ENCODE measurements at places on chromosomes 2 and 18. TPM values are rescaled to one million over a fixed set of nuclear protein-coding genes. Genes with fewer than 3 reads are reported as not detected.

- no peak for DNase-seq
- peaks cover 33% of the 10 kb centered on the region for H3K4me1 ChIP-seq
- H3K4me3 ChIP-seq, result no peak overlapping the region
- H3K27me3 ChIP-seq, result no peaks in the 10 kb centered on the region
Observed at GRCh38 chr18:44683556-44683955, 2.9 kb downstream of the SETBP1 start.

DNA sequence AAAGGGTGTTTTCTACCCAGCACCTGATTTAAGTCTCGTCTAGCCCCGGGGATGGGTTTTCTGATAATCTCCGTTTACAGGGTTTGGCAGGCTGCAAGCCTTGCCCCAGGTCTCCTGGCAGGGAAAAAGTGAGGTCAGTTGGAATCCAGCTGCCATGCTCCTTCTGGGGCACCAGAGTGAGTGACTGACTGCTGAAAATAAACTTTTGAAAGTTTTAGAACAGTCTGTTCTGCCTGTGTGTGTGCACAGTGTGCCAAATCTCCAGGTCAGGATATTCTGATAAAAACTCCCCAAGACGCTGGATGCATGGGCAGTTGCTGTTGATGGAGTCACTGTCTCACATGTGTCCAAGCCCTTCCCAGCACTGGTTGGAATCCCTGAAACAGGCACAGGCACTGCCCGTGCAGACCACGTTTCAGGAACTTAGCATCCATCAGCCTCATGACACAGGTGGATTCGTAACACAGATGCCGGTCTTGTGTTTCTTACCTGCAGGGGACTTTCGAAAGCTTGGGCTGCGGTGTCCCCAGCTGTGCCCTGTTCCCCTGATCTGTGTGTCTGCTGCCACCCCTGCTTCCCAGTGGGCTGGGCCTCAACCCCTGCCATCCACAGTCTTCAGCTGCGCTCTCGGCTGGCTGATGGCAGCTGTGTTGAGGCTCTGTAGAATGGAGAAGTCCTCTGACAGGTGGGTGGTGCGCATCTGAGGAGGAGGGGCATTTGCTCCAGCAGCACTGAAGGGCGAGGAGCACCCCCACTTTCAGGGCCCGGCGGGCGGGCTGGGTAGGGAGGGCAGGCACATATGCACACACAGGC lies 65.0 kb downstream of the SH3RF3 start:
- H3K27me3 ChIP-seq, result peaks cover 13% of the 10 kb centered on the region
- H3K27ac ChIP-seq, result no peak overlapping the region
- DNase-seq, result no peak
- peaks cover 10% of the 10 kb centered on the region for H3K4me1 ChIP-seq
- no peaks in the 10 kb centered on the region for H3K36me3 ChIP-seq

GRHL1 gene
- total RNA-seq, result 1.7 TPM

DNA sequence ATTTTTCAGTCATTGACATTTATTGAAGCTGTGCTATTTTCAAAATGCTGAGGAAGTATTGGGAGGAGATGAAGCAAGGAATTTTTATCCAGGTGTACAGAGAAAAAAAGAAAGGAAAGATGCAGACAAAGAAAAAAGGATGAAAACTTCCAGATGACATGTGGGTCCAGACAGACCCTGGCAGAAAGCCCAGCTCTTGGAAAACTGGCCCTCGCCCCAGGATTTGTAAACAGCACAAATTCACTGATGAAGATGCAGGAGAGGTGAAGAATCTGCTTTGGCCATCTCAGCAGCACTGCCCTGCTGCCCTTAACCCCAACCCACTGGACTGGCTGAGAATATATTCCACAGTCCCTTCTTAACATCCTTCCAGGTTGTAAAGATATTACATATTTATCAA lies 12.5 kb downstream of the TACR1 start:
- no peak overlapping the region for H3K4me3 ChIP-seq
- no peak for DNase-seq
- H3K27ac ChIP-seq, result no peak overlapping the region
- no peaks in the 10 kb centered on the region for H3K36me3 ChIP-seq
- no peaks in the 10 kb centered on the region for H3K27me3 ChIP-seq
- no peaks in the 10 kb centered on the region for H3K4me1 ChIP-seq

CARF gene
- 8.8 TPM for total RNA-seq

DNA sequence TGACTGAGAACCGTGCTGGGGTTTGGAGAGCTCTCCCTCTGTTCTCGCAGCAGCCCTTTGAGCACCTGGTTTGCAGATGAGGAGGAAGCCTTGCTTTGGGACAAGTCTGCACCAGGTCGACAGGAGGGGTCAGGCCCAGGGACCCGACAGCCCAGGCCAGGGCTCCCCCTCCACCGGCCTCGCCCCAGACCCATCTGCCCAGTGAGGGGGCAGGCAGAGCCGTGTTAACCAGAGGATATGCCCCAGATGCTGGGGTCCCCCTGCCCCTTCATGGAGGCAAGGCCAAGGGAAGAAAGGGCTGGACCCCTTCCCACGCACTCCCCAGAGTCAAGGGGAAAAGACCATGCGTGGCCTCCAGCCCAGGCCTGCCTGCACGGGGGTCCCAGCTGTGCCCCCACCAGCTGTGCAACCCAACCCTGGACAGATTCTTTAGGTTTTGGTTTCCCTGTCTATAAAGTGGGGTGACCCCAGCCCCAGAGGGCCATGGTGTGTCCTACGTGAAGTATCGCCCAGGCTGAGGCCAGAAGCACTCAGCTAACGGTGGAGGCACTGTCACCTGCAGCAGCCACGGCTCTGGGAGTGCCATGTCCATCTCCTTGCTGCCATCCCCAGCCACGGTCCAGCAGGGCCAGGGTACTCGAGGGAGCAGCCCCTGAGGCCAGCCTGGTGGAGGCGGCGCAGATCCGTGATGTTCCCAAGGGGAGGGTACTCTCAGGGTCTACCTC lies 4.8 kb upstream of the SNED1 start:
- H3K27me3 ChIP-seq, result peaks cover 9% of the 10 kb centered on the region
- DNase-seq, result no peak
- no peaks in the 10 kb centered on the region for H3K36me3 ChIP-seq
- no peaks in the 10 kb centered on the region for H3K4me1 ChIP-seq

DNA sequence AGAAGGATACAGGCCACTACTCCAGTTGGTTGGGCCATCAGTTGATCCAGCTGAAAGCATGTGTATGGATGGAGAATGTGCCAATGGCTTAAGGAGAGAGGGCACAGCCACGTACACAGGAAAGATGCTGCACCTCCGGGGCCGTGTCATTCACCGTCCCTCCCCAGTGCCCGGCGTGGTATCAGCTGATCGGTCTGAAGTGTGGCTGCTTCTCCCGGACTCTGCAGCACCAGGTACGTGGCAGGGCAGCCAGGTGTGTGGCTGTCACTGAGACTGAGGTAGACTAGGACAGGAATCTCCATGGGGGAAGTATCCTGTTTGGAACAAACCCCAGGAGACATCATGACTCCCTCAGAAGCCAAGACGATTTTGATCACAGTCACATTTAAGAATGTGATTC lies 4.2 kb upstream of the ERFE start:
- no peak overlapping the region for H3K4me3 ChIP-seq
- H3K36me3 ChIP-seq, result no peaks in the 10 kb centered on the region
- DNase-seq, result no peak
- no peaks in the 10 kb centered on the region for H3K4me1 ChIP-seq
- no peak overlapping the region for H3K27ac ChIP-seq

GRCh38 chr2:27940090-27940671 lies 49.7 kb downstream of the BABAM2 start:
- no peak for DNase-seq
- H3K27me3 ChIP-seq, result no peaks in the 10 kb centered on the region
- no peak overlapping the region for H3K27ac ChIP-seq
- H3K4me3 ChIP-seq, result no peak overlapping the region
- H3K4me1 ChIP-seq, result peaks cover 4% of the 10 kb centered on the region

GRCh38 chr2:81872006-81872405 lies 1567.5 kb upstream of the LRRTM1 start:
- no peaks in the 10 kb centered on the region for H3K4me1 ChIP-seq
- no peak overlapping the region for H3K27ac ChIP-seq
- no peaks in the 10 kb centered on the region for H3K36me3 ChIP-seq
- H3K27me3 ChIP-seq, result peaks cover 2% of the 10 kb centered on the region

ANKRD30B gene
- not detected for total RNA-seq

DNA sequence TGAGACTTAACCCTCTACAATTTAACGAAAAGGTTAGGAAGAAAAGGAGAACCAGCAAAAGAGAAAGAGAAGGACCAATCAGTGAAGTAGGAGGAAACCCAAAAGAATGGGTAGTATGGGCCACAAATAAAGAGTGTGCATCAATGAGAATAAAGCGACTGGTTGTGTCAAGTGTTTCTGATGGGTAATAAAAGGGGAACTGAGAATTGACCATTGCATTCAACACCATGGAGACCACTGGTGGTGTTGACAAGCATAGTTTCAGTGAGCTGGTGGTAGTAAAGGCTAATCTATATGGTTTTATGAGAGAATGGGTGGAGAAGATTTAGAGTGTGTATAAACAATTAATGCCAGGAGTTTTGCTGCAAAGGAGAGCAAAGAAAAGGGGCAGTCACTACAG lies 75.4 kb downstream of the CSRNP3 start:
- H3K27ac ChIP-seq, result no peak overlapping the region
- H3K36me3 ChIP-seq, result no peaks in the 10 kb centered on the region
- no peak for DNase-seq
- H3K4me1 ChIP-seq, result peaks cover 4% of the 10 kb centered on the region
- no peak overlapping the region for H3K4me3 ChIP-seq
- H3K27me3 ChIP-seq, result no peaks in the 10 kb centered on the region

DNA sequence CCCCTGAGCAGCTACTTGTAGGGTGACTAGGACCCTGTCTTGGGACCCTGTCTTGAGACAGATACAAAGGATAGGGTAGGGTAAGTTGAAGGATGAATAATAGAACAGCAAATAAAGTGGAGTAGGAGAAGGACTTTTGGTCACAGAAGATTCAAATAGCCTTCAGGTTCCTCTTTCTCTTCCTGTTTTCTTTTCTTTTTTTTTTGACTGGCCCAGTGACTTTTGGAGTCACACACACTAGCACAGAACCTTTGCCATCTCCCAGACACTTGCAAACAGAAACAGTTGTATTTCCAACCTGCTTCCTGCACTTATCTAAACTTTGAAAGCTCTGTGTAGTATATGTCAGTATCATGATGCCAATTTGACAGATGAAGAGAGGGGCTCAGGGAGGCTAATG lies 108.2 kb downstream of the TDRD15 start:
- H3K4me3 ChIP-seq, result no peak overlapping the region
- peak overlapping the region; percentile 62 for H3K27ac ChIP-seq
- DNase-seq, result no peak
- H3K36me3 ChIP-seq, result no peaks in the 10 kb centered on the region
- peaks cover 9% of the 10 kb centered on the region for H3K27me3 ChIP-seq

CDH19 gene
- total RNA-seq, result not detected

GRCh38 chr2:37415128-37415820 lies 70.8 kb downstream of the QPCT start:
- no peak for DNase-seq
- peaks cover 13% of the 10 kb centered on the region for H3K4me1 ChIP-seq
- H3K4me3 ChIP-seq, result no peak overlapping the region
- H3K27me3 ChIP-seq, result peaks cover 5% of the 10 kb centered on the region
- H3K27ac ChIP-seq, result no peak overlapping the region

GRCh38 chr2:118130385-118130784 lies 42.1 kb downstream of the INSIG2 start:
- peaks cover 2% of the 10 kb centered on the region for H3K4me1 ChIP-seq
- peaks cover 4% of the 10 kb centered on the region for H3K27me3 ChIP-seq
- no peak overlapping the region for H3K4me3 ChIP-seq
- no peak overlapping the region for H3K27ac ChIP-seq
- H3K36me3 ChIP-seq, result no peaks in the 10 kb centered on the region

DNA sequence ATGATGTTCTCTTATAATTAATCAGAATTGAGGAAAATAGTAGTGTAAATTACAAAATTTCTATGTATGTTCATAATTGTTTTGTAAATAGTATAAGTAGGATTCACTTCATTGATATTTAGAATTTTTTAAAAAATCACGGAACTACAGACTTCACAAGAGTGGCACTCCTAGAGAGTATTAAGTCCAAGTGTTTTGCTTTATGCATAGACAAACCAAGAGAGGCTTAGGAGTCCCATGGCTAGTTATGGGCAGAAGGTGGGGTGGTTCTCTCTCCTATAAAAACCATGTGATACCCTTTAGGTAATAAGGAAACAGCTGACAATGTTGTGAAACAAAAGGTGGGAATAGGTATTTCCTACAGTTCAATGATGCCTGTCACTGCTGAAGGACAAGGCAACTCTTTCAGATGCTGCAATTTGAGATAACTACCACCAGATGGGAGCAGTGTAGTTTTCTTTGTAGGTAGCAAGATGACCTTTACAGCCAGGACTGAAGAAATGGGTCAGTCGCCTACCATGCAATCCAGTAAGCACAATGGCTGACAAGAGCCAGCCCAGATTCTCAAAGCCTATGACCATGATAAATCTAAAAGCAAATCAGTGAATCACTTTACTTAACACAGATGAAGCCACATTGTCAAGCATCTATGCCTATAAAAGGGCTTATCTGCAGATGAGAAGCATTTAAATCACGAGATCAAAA lies 83.9 kb downstream of the AAK1 start:
- peak overlapping the region; percentile 8 for H3K4me3 ChIP-seq
- peaks cover 67% of the 10 kb centered on the region for H3K4me1 ChIP-seq
- DNase-seq, result peak; percentile 20

ITGB6 gene
- not detected for total RNA-seq

- no peak overlapping the region for H3K27ac ChIP-seq
- H3K27me3 ChIP-seq, result no peaks in the 10 kb centered on the region
- peaks cover 15% of the 10 kb centered on the region for H3K4me1 ChIP-seq
Observed at GRCh38 chr2:167198009-167198408, 309.7 kb downstream of the XIRP2 start.

DNA sequence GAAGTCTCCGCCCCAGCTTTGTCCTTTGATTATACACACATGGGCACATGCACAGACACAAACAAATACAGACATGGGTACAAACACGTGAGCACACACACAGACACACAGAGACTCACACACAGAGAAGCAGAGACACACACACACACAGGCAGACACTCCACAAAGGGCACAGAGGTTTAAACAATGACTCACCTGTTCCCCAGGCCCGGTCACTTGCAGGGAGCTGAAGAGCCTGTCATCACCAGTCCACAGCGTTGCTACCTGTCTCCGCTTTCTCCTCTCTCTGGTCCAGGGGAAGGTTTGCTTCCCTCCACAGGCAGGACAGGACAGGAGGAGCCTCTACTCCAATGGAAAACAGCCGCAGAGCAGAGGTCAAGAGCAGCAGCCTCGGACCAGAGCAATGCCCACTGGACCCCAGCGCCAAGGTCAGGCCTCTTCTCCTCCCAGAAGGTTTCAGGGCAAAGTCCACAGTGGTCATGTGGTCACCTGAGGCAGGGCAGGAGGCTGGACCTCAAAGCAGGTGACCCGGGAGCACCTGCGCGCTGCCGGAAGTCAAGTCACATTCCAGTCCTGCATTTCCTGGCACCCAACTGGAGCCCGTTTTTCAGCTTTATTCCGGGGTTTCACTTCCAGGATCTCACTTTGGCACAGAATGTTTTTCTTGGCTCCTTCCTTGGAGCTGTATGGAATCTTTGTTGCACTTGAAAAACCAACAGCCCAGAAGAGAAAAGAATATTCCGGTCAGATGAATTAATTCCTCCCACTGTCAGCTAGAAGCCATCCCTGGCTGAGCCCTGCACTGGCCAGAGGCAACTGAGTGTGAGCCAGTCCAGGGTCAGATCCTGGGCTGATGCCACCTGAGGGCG lies at the start of gene RAB17:
Gene RAB17 (minus strand): TSS at position 463 of the 869 bp plus-strand sequence. CDS start 4,580 bp downstream, outside the sequence.
- no peak for DNase-seq
- H3K4me3 ChIP-seq, result no peak within 1 kb of the TSS
- no peak within 1 kb of the TSS for H3K27ac ChIP-seq
- peaks cover 7% of the 10 kb centered on the region for H3K27me3 ChIP-seq
- H3K4me1 ChIP-seq, result peaks cover 34% of the 10 kb centered on the region

All from endothelial cell (in vitro differentiated cells).